ENCODE measurements at places on chromosomes 2 and 18.

- no peak for DNase-seq
Measured at GRCh38 chr2:7749895-7750559, 832.8 kb downstream of the RNF144A start.

DNA sequence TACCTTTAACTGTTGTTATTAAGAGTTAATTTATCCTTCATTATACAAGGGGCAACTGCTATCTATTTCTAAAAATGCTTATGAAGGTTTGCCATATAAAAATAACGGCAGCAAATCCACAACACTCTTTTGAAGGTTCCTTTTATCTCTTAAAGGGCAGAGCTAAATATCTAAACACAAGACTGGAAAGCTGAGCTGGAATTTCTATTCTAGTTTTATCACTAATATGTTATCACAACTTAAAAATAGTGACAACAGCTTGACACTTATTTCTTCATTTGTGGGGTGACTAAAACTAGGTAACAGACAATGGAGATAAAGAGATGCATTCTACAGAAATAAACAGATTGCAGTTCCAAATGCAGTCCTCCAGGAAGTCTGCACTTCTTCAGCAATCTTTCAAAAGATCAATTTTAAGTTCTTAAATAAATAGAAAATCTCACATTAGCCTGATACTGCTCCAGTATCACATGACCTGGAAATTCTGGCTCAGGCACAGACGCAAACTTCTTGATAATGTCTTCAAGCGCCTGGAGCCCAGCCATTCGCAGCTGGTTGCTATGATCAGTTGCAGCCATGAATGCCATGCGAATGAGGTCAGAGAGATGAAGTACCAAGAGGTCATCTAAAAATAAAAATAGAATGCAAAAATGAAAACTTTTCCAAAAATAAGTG is 54.0 kb upstream of the STRN start:
- no peak for DNase-seq

DNA sequence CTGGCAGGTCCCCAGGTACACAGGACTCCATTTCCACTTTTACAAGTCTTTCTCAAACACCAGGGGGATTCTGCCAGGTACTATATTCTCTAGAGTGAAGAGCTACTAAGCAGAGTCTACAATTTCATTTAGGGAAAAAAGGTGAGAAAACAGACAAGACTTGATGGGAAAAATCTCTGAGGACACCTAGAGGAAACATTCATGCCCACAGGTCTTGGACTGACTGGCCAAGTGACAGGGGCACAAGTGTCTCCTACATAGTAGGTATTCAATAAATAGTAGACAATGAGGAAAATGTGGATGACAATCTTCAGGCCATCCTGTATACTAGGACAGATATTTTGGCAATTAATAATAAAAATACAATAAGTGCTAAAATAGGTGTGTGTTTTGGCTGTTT is 228.6 kb downstream of the CLIP4 start:
- DNase-seq: no peak

DNA sequence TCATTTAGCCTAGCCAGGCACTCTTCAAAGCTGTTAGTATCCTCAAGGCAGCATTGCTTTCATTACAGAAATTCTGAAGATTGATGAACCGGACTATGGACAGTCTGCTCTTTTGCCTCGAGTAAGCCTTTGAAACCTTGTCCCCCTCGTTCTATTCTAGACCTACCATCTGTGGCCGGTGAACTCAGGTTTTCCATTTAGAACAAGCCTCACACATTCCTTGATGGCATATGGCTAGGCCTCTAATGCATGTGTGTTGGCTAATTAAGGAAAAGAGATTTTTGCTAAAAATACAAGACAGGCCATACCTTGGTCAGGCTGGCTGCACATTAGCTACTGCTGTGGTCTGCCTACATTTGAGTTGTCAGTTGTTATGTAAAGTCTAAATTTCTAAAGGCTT is 111.8 kb downstream of the CERS6 start:
- DNase-seq: no peak

GRCh38 chr2:8481463-8482009 is 200.3 kb upstream of the ID2 start:
- peak; percentile 70 for DNase-seq

GRCh38 chr2:197897960-197898678 is 93.7 kb downstream of the PLCL1 start:
- DNase-seq: no peak

GRCh38 chr2:78145395-78145996 is 623.3 kb upstream of the LRRTM4 start:
- no peak for DNase-seq

DNA sequence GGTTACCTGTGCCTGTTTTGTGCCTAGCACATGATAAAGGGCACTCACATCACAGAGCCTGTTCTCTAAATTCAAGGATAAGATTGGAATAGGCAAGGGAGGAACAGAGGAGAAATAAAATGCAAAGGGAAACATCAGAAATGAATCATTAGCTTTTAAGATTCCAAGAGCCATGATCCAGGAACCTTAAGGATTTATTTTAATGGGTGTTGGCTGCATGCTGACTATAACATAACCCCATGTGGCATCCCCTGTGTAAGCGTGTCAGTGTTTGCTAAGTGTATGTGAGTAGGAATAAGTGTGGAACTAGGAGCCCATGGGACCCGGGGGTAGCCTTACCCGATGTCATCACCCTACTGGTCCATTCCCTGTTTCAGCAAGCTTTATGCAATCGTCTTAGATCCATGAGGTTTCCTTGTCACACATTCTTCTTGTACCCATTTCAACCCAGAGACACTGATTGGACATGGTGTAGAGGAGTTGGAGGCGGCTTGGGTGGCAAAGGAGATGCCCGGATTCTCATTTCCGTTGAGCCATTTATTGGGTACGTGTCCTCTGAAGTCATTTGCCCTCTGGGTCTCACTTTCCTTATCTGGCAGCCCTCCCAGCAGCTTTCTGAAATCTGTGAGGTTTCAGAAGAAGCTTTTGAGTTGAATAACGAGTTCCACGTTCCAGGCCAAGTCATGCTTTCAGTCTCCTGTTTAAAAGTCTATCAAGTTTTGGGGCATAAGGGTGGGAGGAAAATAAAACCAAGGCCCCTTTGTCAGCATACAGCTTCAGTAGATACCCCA is 117.0 kb downstream of the MGAT5 start:
- DNase-seq: no peak

- peak; percentile 26 for DNase-seq
Measured at GRCh38 chr2:460861-461260, 173.0 kb upstream of the ALKAL2 start.

DNA sequence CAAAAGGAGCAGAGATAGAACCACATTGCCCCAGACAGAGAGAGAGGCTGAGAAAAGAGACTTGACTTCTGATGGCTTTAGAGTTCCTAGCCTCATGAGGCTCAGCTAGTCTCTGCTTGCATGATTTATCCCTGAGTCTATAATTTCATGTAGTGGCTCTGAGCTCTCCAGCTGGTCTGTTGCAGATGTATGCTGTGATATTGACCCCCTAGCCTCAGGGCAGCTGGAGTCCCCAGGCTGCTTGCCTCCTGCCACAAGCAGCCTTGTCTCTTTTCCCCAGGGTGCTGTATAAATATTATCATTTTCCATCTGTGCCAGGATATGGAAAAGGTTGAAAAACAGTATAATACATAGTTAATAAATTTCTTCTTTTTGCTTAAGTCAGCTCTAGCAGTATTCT is 467.6 kb upstream of the CWC22 start:
- DNase-seq: no peak

DNA sequence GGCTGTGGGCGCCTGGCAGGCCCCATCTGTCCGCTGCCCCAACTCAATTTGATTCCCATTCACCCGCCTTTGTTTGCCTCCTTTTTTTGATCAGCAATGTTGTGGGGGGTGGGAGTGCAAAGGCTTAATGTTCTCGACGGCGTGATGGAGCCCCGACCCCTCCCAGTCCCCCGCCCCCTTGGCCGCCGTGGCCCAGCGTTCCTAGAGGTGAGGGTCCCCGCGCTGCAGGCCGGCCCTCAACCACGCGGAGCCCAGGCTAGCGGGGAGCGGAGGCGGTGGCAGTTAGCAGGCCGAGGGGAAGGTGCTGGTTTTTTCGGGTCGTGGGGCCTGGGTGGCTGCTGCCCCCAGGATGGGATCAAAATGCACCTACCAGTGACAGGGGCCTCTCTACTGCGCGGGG is 274.7 kb upstream of the SKOR2 start:
- DNase-seq: no peak

DNA sequence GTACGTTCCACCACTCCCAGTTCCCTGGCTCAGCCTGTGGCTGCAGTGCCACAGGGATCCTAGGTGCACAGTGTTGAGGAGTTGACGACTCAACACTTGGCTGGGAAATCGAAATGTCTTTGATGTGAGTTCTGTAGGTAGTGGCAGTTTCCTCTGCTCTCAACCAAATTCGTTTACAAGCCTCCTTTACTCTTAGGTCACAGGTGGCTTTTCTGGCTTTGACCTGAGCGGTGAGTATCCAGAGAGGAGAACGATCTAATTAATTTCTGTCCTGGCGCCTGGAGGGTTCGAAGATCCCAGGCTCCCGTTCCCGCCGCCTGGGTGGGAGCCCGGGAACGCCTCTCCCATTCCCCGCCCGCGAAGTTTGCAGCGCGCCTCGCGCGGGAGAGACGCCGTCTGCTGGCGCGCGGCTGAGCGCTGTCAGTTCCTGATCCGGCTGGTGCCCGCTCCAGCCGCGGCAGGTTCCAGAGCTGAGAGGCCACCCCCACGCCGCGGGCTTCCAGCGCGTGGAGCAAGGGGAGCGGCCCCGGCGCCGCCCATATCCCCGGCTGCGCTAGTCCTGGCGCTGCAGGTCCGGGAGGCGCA is at the start of gene LAMA3:
Gene LAMA3, plus strand, starts transcription at position 423 of the 585 bp plus-strand sequence. CDS start 231 bp downstream, outside the sequence.
- DNase-seq: no peak

DNA sequence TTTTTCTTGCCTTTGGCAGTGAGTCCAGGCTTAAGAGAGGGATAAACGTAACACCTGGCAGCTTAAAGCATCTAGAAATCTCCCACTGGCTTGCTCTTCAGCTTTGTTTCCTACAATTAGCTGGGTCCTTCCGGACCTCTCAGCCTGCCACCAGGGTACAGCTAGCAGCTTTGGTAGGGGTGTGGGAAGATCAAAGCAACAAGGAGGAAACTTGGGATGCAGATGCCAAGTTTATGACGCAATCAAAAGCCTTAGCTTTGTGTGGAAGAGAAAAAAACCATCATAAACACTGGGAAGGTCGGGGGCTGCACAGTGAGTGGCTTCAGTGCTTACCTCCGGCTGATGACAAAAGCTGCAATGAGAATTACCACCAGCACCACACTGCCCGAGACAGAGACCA is 116.9 kb downstream of the EPHA4 start:
- DNase-seq: no peak

DNA sequence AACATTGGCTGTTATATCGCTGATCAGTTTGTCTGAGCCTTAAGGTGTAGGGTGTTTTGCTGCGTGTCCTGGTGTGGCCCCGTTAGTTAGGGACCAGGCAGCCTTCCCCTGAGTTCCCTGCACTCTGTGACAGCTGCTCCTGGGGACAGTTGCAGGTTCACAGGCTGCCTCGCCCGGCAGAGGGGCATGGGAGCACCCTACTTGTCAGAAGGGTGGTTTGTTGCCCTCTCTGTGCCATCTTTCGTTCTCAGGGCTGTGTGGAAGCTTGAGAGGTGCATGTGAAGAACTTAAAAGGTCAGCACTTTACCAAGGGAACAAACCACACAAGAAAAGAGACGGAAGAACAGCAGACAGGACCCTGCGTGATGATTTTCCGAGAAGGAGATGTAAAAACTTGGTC is 159.6 kb downstream of the LDLRAD4 start:
- DNase-seq: no peak

- no peak for DNase-seq
Measured at GRCh38 chr18:76647322-76647721, 152.3 kb upstream of the ZNF516 start.

DNA sequence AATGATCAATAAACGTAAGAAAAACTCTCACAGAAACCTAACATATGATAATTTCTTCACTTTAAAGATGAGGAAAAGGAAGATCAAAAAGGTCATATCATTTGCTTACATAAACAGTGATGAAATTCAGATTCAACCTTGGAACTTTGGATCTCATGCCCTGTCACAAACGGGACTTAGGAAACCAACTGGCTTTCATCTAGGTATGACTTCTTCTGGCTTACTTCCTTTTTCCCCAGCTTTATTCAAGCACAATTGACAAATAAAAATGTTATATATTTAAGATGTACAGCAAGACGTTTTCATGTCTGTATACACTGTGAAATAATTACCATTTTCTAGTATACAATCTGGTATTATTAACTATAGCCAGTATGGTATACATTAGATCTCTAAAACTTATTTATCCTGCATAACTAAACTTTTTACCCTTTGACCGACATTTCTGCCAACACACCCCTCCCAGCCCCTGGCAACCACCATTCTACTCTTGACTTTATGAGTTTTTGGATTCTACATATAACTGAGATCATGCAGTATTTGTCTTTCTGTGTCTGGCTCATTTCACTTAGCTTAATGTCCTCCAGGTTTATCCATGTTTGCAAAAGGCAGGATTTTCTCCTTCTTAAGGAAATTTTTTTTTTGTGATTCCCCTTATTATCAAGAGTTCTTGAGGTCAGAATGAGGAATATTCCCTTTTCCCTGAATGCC is 46.0 kb upstream of the COBLL1 start:
- DNase-seq: no peak
